Activated T-helper 2 cell treated with anti-CD3 and anti-CD28 coated beads, Interferon-gamma antibody, Interleukin-2, Interleukin-4, amounts not matched to agents 10 μg/mL and 5 μg/mL and 100 μg/mL, durations not matched to agents 14 hours and 24 hours and 36 hours (primary cell): ENCODE measurements at places on chromosomes 5 and 9. TPM values are rescaled to one million over a fixed set of nuclear protein-coding genes. Genes with fewer than 3 reads are reported as not detected.

HAVCR1 gene
- total RNA-seq, result 0.64 and 1.2 TPM in 2 replicates

- no peaks in the 10 kb centered on the region for H3K4me1 ChIP-seq
- no peak overlapping the region for H3K4me3 ChIP-seq
- H3K27ac ChIP-seq, result no peak overlapping the region
- no peaks in the 10 kb centered on the region for H3K36me3 ChIP-seq
- H3K27me3 ChIP-seq, result peaks cover 11% of the 10 kb centered on the region
- DNase-seq, result no peak
These were observed 48.8 kb downstream of the KCNIP1 start for GRCh38 chr5:170552621-170553115.

DNA sequence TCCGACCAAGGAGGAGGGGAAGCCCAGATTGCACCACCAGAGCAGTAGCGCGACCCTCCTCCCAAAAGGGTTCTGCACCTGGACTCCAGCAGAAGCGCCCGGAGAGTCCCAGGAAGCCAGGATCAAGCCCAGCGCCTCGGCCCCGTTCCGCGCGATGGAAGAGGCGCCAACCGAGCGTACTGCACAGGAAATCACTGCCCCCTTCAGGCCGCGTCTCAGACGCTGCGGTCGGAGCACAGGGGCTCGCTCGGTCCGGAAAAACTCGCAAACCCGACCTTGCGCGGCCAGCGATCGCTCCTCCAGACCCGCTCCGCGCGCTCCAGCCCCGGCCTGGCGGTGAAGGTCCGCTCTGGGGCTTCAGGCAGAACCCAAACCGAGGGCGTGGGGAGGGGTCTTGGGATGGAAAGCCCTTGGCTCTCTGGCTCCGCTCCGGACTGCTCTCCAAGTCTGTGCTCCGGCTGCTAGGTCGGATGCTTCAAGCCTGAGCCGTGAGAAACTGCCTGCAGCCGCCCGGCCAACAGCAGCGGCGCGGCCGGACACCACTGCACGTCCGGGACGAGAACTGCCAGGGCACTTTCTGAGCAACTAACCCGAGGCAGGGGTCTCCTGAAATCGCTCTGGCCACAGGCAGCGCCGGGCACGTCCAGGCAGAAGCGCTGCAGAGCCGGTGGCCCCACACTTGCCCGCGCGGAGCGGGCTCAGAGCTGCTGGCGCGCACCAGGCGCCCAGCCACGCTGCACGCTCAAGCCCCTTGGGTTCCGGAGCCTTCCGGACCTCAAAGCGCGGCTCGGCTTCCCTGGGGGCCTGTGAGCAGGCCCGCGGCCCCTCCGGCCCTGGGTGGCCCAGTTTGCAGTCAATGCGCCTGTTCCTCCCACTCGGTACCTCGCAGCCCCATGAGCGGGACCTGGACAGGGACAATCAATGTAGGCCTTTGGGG, 1.3 kb downstream of the GABBR2 start:
- H3K27me3 ChIP-seq, result peaks cover 56% of the 10 kb centered on the region
- H3K36me3 ChIP-seq, result no peaks in the 10 kb centered on the region
- H3K4me3 ChIP-seq, result no peak overlapping the region
- no peaks in the 10 kb centered on the region for H3K4me1 ChIP-seq
- H3K27ac ChIP-seq, result no peak overlapping the region
- DNase-seq, result no peak

IRGM gene
- 1.7 and 1.8 TPM in 2 replicates for total RNA-seq

DNA sequence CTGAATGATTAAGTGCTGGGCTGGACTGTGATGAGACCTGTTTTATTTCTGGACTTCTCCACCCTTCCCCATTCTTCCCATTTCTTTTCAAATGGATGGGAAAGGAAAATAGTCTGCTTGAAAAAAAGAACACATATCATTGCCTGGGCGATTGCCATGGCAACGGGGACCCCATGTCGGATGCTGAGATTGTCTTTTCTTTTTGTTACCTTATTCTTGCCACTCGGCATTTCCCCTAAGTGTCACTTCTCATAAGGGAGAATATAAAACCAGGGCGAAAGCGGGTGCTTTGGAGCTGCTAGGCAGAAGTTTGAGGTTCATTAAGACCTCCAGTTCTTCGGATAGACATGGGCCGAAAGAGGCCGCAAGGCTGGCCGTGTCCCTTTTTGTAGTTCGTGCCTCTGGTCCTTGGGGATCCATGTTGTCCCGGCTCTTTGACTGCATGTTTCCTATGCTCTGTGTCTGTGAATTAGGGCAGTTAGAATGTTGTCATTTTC, 763 bp downstream of the FGD3 start:
- peaks cover 15% of the 10 kb centered on the region for H3K4me1 ChIP-seq
- H3K27ac ChIP-seq, result no peak overlapping the region
- peaks cover 29% of the 10 kb centered on the region for H3K27me3 ChIP-seq
- H3K4me3 ChIP-seq, result peak overlapping the region; percentile 74
- H3K36me3 ChIP-seq, result no peaks in the 10 kb centered on the region
- DNase-seq, result no peak

DMRT2 gene
- 1.2 and 1.4 TPM in 2 replicates for total RNA-seq

DNA sequence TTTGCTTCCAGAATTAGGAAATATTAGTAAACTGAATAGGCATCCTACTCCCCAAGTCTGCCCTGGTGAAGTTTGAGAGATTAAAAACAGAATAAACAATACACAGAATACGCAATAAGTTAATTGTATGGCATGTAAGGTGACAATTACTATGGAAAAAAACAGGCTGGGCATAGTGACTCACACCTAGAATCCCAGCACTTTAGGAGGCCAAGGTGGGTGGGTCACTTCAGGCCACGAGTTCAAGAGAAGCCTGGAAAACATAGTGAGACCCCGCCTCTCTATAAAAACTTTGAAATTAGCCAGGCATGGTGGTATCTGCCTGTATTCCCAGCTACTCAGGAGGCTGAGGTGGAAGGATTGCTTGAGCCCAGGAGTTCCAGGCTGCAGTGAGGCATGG, 64.2 kb upstream of the SUSD1 start:
- no peak overlapping the region for H3K4me3 ChIP-seq
- peaks cover 6% of the 10 kb centered on the region for H3K4me1 ChIP-seq
- peaks cover 25% of the 10 kb centered on the region for H3K36me3 ChIP-seq
- no peak overlapping the region for H3K27ac ChIP-seq
- no peaks in the 10 kb centered on the region for H3K27me3 ChIP-seq
- DNase-seq, result no peak

DNA sequence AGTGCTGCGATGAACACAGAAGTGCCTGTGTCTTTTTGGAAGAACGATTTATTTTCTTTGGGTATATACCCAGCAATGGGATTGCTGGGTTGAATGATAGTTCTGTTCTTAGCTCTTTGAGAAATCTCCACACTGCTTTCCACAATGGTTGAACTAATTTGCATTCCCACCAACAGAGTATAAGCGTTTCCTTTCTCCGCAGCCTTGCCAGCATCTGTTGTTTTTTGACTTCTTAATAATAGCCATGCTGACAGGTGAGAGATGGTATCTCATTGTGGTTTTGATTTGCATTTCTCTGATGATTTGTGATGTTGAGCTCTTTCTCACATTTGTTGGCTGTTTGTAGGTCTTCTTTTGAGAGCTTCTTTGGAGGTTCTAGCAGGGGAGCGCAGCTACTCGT, 134.6 kb downstream of the TENT4A start:
- no peak overlapping the region for H3K27ac ChIP-seq
- no peaks in the 10 kb centered on the region for H3K36me3 ChIP-seq
- DNase-seq, result no peak
- H3K4me3 ChIP-seq, result no peak overlapping the region
- peaks cover 1% of the 10 kb centered on the region for H3K27me3 ChIP-seq

- peak overlapping the region; percentile 85 for H3K27ac ChIP-seq
- H3K4me3 ChIP-seq, result no peak overlapping the region
- peaks cover 66% of the 10 kb centered on the region for H3K36me3 ChIP-seq
- no peaks in the 10 kb centered on the region for H3K27me3 ChIP-seq
These were observed 33.2 kb downstream of the CSF1R start for GRCh38 chr5:150052956-150053712.

DNA sequence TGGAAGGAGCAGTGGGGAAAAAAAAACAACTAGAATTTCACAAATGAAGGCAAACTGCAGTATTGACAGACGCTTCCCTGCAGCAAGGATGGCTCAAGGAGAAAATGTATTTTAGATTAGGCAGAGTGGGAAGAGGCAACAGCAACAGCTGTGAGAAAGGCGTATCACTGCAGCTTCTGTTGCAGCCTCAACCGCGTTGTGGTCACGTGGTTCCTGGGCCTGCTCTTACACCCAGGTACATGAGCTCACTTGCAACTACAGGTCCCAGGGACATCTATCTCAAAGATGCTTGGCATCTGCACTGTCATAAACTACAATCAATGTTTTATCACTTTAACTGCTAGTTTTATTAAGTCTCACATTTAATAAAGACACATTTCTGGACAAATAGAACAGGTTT, 36.0 kb upstream of the GOLM1 start:
- H3K27ac ChIP-seq, result no peak overlapping the region
- no peaks in the 10 kb centered on the region for H3K27me3 ChIP-seq
- H3K4me1 ChIP-seq, result peaks cover 3% of the 10 kb centered on the region
- H3K36me3 ChIP-seq, result no peaks in the 10 kb centered on the region

FOXD4L6 gene
- total RNA-seq, result 0.18 TPM in 1 of 2 replicates, not detected in the other

FOXI1 gene
- total RNA-seq, result not detected in 2 replicates

KCNMB1 gene
- total RNA-seq, result not detected in 2 replicates

- no peaks in the 10 kb centered on the region for H3K27me3 ChIP-seq
- H3K36me3 ChIP-seq, result peaks cover 52% of the 10 kb centered on the region
- no peak overlapping the region for H3K27ac ChIP-seq
- H3K4me3 ChIP-seq, result no peak overlapping the region
These were observed 8.5 kb upstream of the TMEM268 start for GRCh38 chr9:114602620-114603019.

ANKDD1B gene
- total RNA-seq, result 0.18 and 0.48 TPM in 2 replicates

- peaks cover 8% of the 10 kb centered on the region for H3K36me3 ChIP-seq
- DNase-seq, result no peak
- H3K27me3 ChIP-seq, result no peaks in the 10 kb centered on the region
- no peak overlapping the region for H3K27ac ChIP-seq
- H3K4me3 ChIP-seq, result no peak overlapping the region
These were observed 15.6 kb downstream of the FBXO4 start for GRCh38 chr5:41940641-41941040.

DNA sequence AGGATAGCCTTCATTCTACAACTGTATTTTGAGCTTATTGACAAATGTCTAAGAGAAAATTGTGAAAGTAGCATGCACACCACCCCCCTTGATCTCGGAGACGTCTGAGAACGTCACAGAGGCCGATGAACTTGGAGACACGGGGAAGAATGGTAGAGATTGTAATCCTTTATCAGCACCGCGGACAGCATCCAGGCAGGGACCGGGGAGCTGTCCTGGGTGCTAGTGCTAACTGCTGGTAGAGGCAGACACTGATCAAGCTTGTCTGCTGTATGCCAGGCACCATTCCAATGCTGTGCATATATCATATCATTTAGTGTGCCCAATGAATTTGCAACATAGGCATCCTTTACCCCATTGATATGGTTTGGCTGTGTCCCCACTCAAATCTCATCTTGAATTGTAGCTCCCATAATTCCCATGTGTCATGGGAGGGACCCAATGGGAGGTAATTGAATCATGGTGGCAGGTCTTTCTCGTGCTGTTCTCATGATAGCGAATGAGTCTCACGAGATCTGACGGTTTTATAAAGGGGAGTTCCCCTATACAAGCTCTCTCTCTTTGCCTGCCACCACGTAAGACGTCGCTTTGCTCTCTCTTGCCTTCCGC, 98.8 kb downstream of the LHX2 start:
- no peak overlapping the region for H3K27ac ChIP-seq
- H3K4me1 ChIP-seq, result no peaks in the 10 kb centered on the region
- H3K27me3 ChIP-seq, result no peaks in the 10 kb centered on the region
- peak; percentile 33 for DNase-seq
- no peaks in the 10 kb centered on the region for H3K36me3 ChIP-seq
